ENCODE measurements at places on chromosomes 12 and 14.

- DNase-seq: no peak
Measured at GRCh38 chr14:36585100-36585499, 2.7 kb upstream of the NKX2-8 start.

- no peak for DNase-seq
Measured at GRCh38 chr12:7731486-7731885, 15.7 kb downstream of the CLEC4C start.

- DNase-seq: no peak
Measured at GRCh38 chr12:122966743-122967550, 684 bp upstream of the ABCB9 start.

DNA sequence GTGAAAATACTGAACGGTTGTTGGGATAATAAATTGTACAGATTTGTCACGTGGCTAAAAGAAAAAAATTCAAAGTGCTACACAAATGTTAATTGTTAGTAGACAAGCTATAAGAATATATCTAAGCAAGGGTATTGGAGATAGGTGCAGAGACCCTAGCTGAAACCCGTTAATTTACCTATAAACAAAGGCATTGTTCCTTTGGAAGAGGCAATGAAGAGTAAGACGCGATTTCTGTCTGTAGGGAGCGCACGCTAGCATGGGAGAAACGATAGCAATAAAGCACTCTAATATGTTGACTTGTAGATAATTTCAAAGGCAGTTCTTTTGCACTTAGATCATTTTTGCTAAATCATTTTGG lies 565 bp downstream of the CCDC77 start:
- peak; percentile 30 for DNase-seq

- DNase-seq: peak; percentile 57
Measured at GRCh38 chr12:6425590-6426531, 18.9 kb upstream of the CD27 start.

DNA sequence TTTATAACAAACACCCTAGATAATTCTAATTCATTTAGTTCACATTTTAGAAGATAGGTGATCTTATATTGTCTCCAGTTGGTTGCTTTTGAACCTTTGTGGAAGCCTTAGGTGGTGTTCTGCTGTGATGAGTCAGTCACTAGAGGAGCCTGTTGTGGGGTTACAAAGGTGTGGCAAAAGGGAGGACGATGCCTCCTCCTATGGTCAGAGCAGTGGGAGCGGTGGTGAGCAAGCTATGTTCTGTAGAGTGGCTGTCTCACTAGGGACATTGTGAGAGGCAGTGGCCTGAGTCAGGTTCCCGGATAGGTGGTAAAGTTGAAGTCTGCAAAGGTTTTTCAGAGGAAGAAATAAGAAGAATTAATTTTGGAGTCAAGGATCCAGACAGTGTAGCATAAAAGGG lies 71.6 kb upstream of the USP44 start:
- no peak for DNase-seq

DNA sequence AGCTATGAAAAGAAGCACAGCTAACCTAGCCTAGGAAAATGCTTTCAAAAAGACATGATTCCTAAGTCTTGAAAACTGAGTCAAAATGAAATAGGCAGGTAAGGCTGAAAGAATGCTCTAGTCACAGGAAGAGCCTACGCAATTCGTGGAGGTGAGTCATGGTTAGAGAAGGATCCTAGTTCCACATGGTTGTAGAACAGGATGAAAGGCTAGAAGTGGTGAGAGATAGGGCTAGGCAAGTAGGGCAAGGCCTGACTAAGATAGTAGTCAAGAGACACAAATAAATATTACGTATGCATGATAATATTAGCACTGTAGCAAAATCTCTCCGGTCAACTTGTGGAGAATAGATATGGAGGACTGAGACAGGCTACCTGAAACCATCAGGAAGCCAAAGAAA lies 47.2 kb downstream of the PLCZ1 start:
- DNase-seq: peak; percentile 8

- no peak for DNase-seq
Measured at GRCh38 chr12:4388662-4389061, 9.2 kb upstream of the FGF23 start.

DNA sequence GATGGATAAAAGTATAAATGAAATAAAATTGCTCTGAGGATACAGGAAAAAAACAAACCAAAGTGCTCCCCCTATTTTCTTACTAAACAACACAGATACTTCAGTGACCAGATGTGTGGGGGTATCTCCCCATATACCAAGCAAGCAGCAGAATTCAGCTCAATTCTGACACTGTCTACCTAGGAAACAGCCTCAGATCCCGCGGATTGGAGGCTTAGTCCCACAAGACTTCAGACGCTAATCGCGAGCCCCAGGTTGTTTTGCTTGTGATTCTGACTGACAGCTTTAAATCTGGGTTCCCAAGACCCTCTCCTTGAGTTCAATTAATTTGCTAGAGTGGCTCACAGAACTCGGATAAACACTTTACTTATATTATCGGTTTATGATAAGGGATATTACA lies 17.3 kb downstream of the NFKBIA start:
- no peak for DNase-seq

DNA sequence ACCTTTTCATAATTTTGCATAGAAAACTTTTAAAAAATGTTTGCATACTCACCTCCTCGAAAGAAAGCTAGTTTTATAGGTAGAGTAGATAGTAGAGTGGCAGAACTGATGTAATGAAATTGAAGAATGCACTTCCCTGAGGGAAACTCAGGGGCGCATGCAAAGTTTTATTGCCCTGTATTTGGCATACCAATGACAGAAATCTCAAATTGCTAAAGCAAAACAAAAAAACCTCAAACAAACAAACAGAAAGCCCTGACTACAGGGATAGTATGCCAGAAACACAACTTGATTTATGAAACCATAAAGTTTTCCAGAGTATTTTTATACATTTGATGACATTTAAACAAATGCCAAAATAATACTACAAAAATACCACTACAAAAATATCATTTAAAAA lies 1.8 kb downstream of the RASSF9 start:
- DNase-seq: peak; percentile 1

- DNase-seq: peak; percentile 84
Measured at GRCh38 chr12:76558684-76559399, 729 bp downstream of the OSBPL8 start.

DNA sequence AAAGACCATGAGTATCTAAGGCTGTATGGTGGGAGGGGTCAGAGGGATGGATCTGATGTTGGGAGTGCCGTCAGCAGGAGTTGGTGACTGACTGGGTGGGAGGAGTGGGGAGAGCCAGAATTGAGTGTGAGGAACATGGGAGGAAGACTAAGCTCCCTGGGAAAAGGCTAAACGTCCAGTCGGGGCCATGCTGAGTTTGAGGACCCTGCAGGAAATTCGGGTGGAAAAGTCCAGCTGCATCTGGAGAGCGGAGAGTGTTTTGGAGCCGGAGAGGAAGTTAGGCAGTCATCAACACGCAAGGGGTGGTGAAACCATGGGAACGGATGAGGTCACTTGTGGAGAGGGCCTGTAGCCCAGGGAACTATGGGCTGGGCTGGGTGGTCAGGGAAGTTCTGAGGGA lies 60.9 kb downstream of the ELK3 start:
- DNase-seq: peak; percentile 77

DNA sequence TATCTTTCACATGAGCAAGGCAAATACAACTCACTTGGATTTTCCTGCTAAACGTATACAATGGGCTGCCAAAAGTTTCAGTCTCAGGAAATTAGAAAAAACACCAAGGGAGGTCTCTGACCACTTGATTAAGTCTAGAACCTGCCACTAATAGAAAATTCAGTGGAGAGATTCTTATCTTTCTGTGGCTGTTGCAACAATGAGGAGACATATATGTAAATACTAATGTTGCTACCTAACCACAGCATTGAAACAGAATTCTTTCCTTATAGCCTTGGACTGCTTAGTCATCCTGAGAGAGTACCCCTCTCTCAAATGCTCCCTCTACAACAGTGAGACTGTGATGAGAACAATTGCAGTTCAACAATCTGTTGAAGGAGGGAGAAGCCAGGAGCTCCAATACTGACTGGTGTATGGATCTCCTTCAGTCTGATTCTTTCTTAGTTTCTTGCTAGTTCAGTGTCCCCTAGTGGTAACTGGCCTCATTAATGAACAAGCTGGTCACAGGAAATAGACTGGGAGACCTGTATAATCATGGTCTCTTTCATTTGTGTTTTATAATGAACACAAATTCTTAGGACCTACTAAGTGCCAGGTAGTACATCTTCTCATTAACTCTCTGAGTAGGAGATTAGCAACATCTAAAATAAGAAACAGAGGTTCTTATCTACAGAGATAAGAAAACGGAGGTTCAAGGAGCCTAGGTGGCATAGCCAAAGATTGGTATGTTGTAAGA lies 164.5 kb downstream of the SLC38A4 start:
- DNase-seq: peak; percentile 87
